Activated effector memory CD4-positive, alpha-beta T cell treated with anti-CD3 and anti-CD28 coated beads, Interleukin-2, amount 50 U/mL, for 16 hours (primary cell): ENCODE measurements at places on chromosomes 13 and 19.

GRCh38 chr19:5455367-5456129, at the start of gene ZNRF4:
Gene ZNRF4 (plus strand): TSS chr19:5455417. CDS start chr19:5455492, 75 bp downstream.
- no peak for DNase-seq

- DNase-seq, result no peak
Measured at GRCh38 chr13:43804461-43805070, 17.8 kb upstream of the ENOX1 start.

- DNase-seq, result no peak
Measured at GRCh38 chr13:48266150-48266549, 33.1 kb downstream of the ITM2B start.

DNA sequence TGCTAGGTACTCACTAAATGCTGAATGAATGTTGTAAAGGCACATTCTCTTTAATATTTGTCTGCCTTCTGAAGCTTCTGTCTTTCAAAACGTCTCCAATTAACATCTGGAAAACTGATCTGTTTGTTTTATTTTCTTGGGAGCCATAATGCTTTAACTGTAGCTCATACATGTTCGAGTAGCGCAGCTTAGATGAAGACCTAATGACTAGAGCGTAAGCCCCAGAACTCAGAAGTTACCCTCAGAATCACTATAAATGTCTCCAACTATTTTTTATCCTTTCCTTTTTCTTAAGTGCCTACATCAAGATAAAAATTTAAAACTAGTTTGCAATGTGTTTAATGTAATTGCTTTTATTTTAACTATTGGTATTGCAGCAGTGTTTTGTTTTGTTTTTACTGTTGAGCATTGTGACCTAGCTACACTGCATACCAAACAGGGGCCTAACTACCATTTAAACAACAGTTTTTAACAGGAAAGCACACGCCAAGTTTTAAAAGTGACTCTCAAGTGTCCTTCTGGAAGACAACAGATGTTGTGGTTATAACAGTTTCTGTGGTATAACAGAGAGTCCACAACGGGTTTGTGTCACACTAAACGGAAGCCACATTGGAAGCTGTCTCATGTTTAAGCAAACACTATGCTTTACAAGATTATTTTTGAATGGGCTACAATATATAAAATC, 42.0 kb downstream of the MRPL57 start:
- DNase-seq, result no peak

DNA sequence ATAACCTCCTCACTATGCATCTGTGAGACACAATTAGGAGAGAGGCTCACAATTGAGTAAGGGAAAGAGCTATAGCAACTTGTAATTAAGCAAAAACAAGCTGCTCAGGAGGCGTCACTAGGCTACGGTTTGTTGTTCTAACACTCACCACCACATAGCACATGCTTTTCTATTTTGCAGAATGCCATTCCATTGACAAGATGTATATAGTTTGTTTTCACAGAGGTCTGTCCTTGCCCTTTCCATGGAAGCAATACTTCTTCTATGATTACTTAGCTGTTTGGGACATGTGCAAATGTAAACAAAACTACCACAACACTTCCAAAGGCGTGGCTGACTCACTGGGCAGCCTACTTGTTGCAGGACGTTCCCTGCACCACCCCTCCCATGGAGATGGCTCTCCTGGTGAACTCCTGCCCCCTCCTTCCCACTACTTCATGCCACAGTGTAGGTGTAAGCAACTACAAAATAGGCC, 33.9 kb upstream of the FAM216B start:
- no peak for DNase-seq

DNA sequence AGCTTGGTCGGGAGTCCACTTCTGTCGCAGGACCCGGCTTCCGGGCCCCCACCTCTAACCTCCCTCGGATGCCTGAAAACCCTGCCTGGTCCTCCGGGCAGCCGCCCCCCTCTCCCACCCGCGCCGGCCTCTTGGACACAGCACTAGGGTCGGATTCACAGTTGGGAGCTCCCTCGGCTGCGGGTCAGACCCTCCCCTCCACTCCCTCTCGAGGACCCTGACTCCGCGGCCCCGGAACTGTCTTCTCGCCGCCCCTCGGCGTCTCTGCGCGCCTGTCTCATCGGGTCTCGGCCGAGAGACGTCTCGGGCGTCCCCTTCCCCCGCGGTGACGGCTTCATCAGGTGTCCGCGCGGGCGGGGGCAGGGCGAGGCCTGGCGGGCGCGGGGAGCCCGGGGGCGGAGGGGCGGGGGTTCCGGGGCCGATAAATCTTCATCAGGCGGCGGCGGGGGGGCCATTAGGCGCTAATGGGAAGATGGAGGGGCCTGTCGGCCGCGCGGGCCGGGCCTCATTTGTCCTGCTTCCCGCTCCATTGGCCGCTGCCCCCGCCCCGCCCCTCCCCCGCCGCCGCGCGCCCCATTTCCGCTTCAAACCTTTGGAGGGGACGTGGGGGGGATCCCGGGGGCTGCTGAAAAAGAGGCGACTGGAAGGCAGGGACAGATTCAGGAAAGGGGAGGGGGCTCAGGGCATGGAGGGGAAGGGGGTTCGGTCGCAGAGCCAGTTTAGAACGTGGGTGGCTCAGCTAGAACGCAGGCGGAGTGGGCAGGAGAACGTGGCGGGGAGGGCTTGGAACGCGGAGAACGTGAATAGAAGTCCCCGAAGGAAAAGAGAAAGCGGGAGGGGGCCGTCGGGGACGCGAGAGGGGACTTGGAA, 11.8 kb upstream of the ERFL start:
- peak; percentile 82 for DNase-seq

DNA sequence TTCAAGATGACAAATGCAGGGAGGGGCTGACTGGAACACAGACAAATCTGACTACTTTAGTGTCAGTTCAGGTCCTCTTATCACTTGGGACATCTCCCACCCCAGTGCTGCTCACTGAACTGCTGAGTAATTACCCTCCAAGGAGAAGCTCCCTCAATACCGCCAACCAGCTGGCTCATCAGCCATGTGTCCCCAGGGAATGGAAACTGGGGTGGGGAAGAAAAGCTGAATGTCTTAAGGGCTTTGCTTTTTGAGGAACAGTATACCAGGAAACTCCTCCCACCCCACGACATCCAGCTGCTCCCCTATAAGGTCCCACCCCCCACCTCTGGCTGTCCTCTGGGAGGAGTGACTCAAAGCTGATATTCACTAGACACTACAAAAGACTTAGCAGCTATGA, 2.0 kb downstream of the ZNF823 start:
- no peak for DNase-seq

DNA sequence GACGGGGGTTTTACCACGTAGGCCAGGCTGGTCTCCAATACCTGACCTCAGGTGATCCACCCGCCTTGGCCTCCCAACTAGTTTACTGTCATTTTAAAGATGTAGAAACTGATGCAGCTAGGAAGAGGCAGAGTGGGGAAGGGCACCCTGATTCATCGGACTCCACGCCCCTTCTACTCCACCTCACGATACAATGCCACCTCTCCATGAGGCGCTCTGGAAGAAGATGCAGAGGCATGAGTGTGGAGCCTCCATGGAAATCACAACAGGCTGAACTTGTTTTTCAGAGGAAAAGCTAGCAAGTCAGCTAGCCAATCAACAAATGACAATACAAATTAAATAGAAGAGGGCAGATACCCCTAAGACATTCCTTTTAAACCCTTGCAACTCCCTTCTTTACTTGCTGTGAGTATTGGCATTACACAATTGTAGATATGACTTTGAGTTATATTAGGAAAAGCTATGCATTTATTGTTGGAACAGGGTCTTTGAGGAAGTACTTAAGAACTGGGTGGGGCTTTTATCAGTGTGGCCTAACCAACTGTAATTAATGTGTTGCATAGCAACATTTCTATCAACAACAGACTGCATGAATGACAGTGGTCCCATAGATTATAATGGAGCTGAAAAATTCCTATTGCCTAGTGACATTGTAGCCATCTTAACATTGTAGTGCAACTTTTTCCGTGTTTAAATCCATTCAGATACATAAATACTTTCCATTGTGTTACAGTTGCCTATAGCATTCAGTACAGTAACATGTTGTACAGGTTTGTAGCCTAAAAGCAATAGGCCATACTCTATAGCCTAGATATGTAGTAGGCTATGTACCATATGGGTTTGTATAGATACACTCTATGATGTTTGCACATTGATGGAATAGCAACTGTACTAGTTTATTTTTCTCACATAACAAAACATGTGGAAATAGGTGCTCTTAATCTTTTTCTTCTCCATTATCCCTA, 17.6 kb downstream of the WDFY2 start:
- DNase-seq, result no peak

DNA sequence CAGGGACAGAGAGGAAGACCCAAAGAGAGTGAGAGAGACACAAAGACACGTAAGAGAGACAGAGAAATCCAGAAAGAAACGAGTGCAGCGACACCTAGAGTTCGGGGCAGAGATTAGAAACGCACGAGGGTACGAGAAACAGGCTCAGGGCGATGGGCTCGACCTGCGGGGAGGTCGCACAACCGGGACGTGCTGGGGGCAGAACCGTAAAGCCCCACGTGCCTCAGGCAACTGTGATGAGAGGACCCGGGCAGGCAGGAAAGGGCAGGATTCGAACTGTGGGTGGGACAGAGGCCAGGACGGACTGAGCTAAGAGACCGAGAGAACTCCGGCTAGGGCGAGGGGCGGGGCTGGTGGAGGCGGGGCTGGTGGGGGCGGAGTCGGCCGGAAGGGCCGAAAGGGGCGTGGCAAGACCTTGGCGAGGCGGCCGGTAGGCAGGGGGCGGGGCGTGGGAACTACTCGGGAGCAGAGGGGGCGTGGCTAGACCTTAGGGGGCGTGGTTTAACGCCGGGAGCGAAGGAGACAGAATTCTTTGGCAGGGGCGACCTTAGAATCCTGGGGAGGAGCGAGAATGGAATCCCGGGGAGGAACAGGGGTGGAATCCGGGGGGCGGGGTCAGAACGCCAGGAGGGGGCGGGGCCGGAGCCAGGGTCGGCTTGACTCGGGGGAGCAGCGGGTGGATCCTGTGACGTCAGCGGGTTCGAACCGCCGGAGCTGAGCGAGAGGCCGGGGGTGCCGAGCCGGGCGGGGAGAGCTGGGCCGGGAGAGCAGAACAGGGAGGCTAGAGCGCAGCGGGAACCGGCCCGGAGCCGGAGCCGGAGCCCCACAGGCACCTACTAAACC, at the start of gene NECTIN2:
TSS of gene NECTIN2 (plus strand) at position 686 of the 843 bp plus-strand sequence. CDS start 229 bp downstream, outside the sequence.
- peak; percentile 92 for DNase-seq

DNA sequence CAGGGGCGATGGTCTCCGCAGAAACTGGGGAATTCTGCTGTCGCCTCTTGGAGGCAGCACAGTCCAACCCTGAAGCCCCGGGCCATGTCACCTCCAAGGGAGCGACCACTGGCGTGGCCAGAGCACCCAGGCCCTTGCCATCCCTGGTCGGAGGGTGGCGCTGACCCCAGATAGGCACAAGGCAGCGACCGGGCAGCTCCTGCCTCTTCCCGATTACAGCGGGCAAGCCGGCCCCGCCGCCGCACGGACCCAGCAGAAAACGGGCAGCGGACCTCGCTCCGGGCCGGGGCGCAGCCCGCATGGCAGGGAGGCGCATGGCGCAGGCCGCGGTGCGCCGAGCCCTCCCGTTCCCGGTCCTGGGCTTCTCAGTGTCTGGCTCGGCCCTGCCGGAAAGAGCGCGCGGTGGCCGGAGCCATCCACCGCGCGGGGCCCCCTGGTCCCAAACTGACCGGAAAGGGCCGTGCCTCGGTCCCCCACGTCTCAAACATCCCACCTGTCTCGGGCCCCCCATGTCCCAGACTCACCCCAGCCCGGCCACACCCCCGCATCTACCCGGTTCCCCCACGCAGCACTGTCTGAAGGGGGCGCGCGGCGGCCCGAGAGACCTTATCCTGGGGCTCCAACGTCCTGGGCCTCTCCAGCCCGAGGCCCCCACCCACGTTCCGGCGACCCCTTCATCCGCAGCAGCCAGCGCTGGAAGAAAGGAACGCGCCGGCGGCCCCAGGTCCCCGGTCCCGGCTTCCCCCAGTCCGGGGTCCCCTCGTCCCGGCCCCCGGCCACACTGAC, 727 bp downstream of the CERS1 start:
- no peak for DNase-seq

DNA sequence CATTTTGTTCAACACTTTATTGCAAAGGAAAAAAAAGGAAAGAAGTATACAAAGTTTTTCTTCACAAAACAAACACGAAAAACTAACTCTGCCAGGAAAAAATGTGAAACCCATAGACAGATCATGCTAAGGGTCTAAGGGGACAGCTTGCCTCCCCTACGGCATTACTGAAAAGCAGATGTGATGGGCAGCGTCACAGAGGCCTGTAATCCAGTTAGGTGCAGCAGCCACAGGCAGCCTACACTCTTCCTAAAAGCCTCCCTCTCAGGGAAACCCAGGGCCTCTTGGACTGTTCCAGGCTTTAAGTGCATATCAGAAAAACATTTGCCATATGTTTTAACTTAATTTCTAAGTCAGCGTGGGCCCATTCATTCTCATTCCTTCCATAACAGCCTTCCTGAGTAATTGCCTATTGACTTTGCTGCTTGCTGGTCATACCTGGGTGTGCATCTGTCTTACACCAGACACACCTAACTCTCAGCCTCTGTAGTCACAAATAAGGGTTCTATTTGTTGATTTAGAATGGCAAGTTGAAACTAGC, 135.7 kb upstream of the SERP2 start:
- no peak for DNase-seq

DNA sequence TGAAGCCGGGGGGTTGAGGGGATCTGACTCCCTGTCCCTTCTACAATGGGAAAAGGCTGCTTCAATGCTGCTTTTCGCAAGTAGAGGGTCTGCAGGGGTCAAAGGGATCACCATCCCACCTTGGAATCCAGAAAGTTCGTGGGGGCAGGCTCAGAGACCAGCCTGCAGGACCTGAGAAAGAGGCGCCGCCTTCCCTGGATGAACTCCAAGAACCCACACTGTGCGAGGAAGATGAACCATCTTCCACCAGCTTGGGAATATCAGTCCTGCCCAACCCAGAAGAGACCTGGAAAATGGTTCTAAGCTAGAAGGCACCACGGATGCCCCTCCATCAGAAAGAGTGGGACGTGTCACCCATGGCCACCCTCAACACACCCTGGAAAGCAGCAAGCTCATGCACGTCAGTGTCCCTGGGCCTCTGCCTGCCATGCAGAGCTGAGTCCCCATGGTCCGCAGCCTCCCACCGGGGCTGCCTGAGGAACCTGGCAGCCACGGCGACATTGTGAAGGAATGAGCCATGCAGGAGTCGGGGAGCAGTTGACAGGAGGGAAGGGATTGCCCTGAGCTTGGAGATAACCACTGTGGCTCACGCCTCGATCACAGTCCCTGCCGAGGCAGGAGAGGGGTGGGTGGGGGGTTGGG, 14.6 kb downstream of the RAB3D start:
- no peak for DNase-seq

DNA sequence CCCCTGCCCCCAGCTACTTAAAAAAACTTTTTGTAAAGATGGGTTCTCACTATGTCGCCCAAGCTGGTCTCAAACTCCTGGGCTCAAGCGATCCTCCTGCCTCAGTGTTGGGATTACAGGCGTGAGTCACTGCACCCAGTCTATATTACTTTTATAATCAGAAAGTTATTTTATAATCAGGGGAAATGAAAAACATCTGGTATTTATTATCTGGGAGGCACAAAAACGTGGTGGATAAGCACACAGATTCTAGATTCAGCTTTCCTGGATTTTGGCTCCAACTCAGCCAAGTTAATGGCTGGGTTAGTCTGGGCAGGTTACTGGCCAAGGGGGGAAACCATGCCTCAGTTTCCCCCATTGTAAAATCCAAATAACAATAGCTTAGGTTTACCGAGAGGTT, 24.7 kb downstream of the KEAP1 start:
- DNase-seq, result no peak
